Stimulated activated CD8-positive, alpha-beta memory T cell treated with anti-CD3 and anti-CD28 coated beads, Interleukin-15, amount 100 ng/mL, for 24 hours (primary cell): ENCODE measurements at places on chromosomes 1 and 21.

DNA sequence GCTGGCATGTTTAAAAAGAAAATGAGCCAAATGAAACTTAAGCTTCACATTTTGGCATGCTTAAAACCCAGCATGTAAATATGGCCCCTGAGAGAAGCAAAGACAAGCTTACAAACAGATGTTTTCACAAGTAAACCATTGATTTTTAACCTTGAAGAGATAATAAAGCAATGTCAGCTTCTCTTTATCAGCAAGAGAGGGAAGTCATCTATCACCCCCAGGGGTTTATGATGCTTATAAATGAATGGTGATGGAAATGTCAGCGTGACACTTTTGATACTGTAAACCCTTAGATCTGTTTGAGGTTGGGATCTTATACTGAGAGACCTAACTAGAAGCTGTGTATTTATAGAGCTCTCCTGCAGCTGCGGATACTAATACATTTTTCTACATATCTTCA is 471.3 kb downstream of the PLA2G4A start:
- DNase-seq: no peak

DNA sequence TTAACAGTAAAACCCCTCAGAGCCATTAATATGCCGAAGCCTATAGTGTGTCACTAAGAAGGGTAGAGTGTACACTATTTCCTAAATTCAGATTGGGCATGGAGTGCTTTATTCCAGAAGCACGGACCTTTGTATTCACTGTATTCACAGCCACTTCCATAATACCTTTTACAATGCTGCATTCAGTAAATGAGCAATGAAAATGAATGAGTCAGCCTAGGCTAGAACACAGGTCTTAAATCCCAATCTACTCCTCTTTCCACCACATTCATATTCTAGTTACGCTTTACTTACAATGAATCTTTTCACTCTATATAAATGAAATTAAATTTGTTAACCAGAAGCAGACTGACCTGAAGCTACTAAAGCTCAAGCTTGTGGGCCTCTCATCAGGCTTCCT is 13.0 kb upstream of the GORAB start:
- DNase-seq: no peak

- no peak for DNase-seq
These were observed 1.4 kb downstream of the ZNF697 start for GRCh38 chr1:119646521-119647227.

DNA sequence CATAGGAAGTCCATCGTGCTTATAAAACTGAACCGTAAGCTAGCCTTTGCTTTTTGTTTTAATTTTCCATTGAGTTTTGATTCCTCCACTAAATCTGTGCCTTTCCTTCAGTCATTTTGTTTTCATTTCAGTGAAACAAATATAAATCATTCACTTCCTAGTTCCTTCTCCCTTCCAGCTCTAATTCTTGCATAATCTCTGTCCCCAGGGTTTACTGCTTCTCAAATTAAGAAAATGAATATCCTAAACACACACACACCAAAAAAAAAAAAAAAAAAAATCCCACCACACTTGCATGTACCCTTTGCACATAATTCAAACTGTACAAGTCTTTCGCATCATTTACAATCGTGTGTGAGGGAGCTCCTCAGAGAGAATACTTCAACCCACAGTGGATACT is 6.8 kb downstream of the KCNH1 start:
- DNase-seq: no peak

DNA sequence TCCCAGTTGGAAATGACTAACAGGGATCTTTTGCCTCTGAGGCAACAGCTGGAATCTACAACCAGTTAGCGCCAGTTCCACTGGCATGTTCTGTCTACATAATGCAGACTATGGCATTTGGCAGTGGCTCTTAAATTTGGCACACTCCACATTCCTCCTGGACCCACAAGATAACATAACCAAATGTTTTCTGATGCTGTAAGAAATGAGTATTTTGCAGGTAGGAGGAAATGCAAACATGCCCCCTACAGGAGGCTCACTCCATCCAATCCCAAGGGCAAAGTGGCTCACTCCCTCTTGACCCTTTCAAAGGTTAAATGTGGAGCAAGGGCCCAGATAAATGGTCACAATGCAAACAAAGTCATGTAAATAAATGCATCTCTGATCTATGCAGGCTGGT is 129.2 kb upstream of the PROX1 start:
- no peak for DNase-seq

DNA sequence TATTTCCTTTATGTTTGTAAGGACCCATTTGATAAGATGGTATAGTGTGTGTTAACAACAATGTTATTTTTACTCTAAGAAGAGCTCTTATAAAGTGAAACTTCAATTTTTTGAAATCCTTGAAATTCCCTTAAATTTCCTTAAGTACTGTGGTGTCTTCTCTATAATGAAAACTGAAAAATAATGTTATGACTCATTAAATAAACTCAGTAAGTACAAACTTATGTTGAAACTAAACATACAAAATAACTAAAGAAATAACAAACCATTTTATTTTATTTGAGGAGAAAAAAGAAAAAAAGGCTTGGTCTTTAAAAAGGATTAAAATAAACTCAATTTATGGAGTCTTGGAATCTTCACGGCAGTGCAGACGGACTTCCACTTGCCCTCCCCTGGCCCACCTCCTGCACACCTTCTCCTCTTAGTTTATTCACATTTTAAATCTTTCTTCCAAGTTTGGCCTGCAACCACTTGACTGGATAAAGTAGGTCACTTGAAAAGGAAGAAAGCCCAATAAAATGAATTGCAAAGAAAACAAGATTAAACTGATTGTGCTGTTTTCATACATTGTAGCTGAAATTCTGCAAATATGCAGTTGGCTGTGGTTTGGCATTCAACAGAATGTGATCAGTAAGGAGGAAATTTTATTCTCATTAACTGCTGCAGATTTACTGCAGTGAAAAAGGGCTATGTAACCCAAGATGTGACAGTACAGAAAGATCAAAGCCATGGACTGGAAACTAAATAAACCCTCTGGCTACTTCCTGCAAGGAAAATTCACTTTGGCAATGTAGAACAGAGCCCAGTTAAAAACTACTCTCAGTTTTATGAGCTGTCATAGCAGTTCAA is 48.5 kb upstream of the SCYL3 start:
- DNase-seq: no peak

GRCh38 chr1:213817156-213817555 is 170.6 kb upstream of the PROX1 start:
- no peak for DNase-seq

DNA sequence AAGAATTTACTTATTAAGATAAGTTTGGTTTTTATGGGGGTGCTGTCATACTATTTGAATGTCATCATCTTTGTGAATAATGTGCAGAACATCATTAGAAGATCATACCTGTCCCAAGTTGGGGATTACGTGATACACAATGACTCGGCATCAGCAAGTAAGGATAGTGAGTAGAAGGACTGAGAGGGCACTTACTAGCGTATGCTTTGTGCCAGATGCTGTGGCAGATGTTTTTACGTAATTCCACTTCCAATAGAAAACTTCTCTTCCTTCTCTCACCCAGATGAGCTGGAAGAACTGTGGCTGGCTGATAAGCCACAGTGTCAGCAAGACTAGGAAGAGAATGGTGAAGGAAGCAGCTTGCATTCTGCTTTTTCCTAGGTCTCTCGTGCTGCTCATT is 28.1 kb upstream of the TGFB2 start:
- no peak for DNase-seq

- no peak for DNase-seq
These were observed 16.0 kb downstream of the RXFP4 start for GRCh38 chr1:155957411-155957915.

GRCh38 chr1:114062477-114063099 is 83.3 kb downstream of the OLFML3 start:
- no peak for DNase-seq

- DNase-seq: no peak
These were observed 56.9 kb upstream of the PTGS2 start for GRCh38 chr1:186736971-186737685.

GRCh38 chr1:25843483-25843882 is 15.8 kb downstream of the AUNIP start:
- DNase-seq: no peak

DNA sequence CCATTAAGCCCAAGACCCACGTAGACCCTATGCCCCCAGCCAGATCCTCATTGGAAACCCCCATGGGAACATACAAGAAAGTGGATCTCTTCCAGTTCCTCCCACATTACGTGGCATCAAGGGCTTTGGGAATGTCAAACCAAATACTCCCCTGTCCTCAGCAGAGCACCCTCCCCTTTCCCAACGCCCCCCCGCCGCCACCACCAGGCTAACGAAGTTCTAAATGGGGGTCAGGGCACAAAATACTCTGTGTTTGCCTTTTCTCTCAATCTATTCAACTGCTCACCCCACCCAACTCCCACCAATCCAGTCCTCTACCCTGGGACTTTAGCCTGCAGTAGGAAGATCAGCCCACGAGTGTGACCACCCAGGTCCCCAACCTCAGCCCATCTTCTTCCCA is 24.5 kb downstream of the NEK2 start:
- no peak for DNase-seq

DNA sequence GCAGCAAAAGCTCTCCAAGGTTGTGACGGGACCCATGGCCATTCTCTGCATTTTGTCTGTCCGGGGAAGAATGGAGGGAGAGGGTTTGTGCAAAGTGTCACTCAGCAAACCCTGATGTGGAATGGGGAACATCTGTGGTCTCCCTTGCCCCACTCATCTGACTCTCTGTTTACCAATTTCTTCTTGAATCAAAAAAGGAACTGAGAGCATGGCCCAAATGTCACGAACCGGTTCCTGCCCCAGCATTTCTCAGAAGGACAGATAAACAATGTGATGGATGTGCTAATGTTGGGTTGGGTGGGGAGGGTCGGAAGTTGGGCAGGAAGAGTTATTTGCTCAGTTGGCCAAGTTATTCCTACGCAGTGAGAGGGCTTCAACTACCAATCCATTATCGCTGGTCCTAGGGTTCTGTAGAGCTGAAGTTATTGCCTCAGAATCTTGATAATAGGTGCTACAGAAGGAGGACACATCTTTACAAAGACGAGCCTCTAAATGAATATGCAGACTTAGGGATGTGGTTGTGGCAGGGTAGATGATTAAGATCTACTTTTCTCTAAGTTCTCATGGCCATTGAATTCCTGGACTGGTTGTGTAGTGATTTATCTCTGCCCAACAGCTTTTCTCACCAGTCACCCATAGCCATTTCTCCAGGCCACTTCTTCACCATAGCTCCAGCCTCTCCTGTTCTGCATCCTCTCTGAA is 9.6 kb upstream of the DUSP12 start:
- DNase-seq: no peak

DNA sequence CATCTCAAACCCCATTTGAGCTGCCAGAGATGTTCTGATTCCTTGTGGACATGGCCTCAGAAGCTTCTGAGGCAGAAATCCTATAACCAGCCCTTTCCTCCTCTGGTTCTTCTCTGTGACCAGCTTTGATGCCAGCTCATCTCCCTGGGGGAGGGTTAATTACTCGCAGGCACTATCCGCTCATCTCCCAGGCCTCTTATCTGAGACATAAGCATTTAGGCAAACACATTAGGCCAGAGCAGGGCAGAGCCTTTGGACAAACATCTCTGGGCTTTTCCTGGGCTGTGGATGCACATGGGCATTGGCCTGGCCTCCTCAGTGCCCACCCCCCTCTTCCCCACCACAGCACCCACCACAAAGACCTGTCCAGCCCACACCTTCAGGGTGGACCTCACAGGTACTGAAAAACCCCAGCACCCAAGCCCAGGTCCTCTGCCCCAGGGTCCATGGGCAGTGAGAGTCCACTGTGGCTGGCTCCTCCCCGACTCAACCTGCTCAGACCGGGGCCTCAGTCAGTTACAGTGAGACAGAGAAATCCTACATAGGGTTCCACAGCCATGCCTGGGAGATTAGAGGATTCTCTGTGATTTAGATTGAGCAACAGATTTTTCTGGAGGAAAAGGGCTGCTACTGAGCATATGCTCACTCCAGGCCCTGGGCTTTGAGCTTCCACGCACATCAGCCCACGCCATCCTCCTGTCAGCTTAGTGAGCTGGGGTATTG is 26.9 kb downstream of the IGSF21 start:
- no peak for DNase-seq

DNA sequence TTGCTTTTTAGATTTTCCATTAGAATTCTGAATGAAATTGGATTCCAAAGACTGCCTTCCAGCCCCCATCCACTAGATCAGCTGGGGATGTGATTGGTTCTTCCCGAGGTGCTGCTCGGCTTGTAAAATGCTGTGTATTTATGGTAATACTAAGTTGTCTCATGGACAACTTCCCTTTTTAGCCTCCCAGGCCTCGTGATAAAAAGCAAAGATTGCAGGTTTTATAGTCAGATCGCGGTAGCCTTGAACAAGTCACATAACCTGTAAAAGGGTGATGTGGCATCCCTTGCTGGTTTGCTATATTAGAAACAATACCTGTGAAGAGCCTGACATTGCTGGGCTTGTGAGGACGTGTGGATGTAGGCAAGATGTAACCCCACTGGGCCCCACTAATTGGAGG is 10.4 kb downstream of the MUL1 start:
- no peak for DNase-seq

DNA sequence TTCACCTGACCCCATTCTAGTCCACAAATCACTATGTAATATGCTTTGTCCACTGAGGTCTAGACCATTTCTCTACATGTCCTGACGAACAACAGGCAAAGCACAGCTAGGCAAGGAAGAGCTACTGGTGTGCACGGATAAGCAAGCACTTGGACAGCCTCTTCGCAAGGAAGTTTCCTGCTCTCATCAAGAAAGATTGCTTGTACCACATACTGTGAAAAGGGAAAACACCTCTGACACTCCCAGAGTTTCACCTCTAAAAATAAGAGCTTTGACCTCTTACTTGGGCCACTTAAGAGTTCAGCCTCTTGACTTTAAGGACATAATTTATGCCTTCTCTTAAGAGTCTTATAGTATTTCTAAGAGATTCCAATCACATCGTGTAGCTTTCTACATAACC is 36.0 kb upstream of the LPAR3 start:
- no peak for DNase-seq

- no peak for DNase-seq
These were observed 14.8 kb upstream of the WASF2 start for GRCh38 chr1:27504588-27505419.

GRCh38 chr1:190578526-190578925 is 100.9 kb upstream of the BRINP3 start:
- DNase-seq: no peak

GRCh38 chr1:234869182-234870019 is 259.2 kb downstream of the TOMM20 start:
- no peak for DNase-seq

DNA sequence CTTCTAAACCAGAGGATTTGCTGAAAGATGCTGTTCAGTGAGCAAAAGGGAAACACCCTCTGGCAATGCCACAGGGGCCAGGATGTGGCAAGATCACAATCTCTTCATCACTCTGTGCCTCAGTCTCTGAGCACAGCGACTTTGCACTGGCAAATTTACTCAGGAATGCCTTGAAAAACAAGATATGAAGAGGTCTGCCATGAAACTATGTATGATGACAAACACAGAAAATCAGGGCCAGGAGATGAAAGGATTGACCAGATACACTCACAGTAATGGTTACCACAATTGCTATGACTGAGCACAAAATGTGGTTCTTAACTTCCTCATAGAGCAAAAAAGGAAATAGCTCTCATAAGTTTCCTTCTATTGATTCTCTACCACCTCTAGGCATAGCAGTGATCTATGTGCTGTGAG is 5.8 kb downstream of the TTC13 start:
- no peak for DNase-seq

GRCh38 chr1:53134961-53135734 is 7.3 kb downstream of the SLC1A7 start:
- no peak for DNase-seq

- DNase-seq: no peak
These were observed 1.6 kb downstream of the TAF1A start for GRCh38 chr1:222588135-222588534.
